ENCODE measurements at places on chromosomes 16 and 17.

DNA sequence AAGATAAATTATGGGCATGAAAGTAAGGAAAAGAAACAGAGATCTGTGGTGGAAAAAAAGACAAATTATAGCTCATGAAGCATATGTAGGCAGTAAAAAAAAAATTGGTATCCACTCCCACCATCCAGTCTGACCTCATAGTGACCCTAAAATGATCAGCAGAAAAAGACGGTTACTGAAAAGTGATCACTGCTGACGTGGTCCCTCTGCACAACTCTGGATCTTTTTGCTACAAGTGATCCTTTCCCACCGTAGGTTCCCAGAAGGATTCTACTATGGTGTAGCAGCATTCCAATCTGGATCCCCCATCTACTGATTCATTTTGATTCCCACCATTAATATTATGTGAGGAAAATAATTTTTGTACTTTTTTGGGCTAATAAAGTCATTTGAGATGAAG is 10.9 kb upstream of the CHST6 start:
- no peak for DNase-seq

- no peak for DNase-seq
Observed at GRCh38 chr17:21460358-21460757, 84.2 kb downstream of the KCNJ12 start.

DNA sequence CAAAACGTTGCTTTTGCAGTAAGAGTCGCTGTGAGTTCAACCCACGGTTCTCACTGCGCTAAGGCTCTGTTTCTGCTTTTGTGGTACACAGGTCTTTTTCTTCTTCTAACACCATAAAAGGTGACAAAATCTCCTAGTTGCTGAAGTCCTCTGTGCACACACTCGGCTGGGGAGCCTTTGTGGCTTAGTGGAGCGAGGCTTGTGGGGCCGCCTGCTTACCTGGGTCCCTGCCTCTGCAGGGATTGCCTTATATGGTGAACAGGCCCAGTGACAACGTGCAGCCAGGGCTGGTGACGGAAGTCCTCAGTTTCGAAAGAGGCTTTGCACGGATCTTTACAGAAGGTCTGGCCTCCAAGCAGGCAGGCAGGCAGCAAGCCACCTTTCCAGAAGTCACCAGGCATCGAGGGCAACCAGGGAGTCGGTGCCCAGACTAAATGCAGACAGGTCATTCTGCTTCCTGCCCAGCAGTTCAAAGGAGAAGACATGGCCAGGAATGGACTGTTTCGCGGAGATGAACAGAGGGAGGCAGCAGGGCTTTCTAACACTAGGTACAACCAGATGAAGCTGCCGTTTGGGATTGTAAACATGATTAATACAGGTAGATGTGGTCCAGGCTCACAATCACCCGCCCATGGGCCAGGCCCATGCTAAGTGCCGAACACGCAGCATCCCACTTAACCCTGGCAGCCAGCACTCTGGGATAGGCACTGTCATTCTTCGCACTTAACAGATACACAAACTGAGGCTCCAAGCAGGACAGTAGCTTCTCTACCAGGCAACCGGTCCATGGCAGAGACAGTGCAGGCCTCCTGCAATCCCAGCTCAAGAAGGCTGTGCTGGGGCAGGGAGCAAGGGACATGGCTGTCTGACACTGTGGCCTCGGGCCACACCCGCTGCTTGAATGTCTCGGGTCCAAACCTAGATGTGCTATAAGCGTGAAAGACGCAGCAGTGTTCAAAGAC is 10.7 kb upstream of the MEAK7 start:
- peak; percentile 66 for DNase-seq

- no peak for DNase-seq
Observed at GRCh38 chr16:49365711-49366509, 7.7 kb upstream of the C16orf78 start.

GRCh38 chr17:7850701-7851437 is 4.0 kb upstream of the TMEM88 start:
- DNase-seq = no peak

DNA sequence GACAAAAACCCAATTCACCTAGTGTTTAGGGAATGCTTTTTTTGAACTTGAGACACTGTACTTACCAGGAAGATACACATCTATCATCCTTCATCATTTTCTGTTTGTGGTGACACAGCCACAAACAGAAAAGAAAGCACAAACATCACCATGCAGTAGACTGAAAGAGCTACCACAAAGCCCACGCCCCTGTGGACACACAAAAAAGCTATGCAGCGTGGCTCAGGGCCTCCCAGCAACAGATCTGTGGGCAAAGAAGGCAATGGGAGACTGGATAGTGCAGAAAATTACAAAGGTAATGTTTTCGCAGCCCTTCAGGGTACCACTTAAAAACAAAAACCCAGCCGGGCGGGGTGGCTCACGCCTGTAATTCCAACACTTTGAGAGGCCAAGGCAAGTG is 9.6 kb downstream of the COTL1 start:
- no peak for DNase-seq

- DNase-seq = no peak
Observed at GRCh38 chr17:50926523-50926922, 60.4 kb upstream of the TOB1 start.

DNA sequence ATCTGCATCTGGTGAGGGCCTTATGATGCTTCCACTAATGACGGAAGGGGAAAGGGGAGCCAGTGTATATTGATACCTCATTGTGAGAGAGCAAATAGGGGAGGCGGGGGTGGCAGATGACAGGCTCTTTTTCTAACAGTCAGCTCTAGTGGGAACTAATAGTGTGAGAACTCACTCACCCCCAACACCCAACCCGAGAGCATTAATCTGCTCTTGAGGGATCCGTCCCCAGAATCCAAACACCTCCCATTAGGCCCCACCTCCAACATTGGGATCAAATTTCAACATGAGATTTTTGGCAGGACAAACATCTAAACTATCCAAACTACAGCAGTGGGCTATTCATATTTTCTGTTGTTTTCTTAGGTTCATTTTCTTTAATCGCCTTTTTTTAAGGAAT is 54.4 kb downstream of the BPTF start:
- DNase-seq = no peak

GRCh38 chr17:75535119-75535537 is 9.6 kb downstream of the LLGL2 start:
- peak; percentile 38 for DNase-seq

- no peak for DNase-seq
Observed at GRCh38 chr16:84270071-84270470, 24.6 kb upstream of the WFDC1 start.

DNA sequence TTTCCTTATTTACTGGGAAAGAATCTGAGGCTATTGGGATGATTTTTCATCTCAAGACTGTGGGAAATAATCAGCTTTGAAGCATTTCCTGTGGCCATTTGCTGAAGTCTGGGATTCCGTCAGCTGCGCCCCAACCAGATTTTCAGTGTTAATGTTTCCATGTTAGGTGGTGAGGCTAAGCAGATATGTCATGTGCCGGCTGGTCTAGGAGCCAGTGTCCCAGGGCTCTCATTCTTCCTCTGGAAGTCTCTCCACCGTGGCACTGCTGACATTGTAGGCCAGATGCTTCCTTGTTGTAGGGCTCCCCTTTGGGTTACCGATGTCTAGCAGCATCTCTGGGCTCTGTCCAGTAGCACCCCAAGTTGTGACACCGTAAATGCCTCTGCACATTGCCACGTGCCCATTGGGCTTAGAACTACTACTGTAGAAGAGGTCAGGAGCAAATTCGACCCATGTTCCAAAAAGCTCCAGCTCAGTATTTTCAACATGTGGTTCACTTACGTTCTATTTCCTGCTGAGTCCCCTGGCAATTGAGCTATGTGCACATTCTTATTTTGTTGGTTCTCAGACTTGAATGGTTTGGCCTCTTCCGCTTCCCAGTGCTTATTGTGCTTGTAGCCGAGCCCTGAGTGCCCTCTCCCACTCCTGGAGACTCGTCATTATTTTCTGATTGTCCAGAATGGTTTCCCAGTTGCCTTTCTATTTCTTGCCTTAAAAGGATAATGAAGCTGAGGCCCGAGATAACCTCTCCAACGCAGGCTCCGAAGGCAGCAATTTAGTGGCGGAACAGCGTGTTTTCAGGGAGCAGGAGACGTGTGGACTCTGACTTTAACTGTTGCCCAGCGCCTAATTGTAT is 82.2 kb downstream of the SPECC1 start:
- DNase-seq = no peak

GRCh38 chr17:40778461-40778860 is 3.9 kb downstream of the KRT27 start:
- DNase-seq = no peak

- DNase-seq = no peak
Observed at GRCh38 chr16:57297856-57298255, 13.4 kb upstream of the PLLP start.

- DNase-seq = no peak
Observed at GRCh38 chr17:5598457-5598856, 14.1 kb upstream of the NLRP1 start.

GRCh38 chr16:30151091-30151490 is 28.1 kb upstream of the MAPK3 start:
- DNase-seq = no peak

DNA sequence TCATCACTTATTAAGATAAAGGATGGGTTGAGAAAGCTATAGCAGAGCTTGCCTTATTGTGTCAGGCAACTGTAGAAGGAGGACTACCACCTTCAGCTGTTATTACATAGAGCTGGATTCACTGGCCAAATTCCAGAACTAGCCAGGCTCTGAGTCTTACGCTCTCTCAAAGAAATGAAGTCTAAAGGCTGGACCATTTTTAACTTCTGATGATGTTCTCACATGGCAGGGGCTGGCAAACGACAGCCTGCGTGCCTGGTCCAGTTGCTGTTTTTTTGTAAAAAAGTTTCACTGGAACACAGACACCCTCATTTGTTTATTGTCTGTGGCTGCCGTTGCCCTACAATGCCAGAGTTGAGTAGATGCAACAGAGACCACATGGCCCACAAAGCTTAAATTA is 21.2 kb downstream of the TRAF4 start:
- DNase-seq = no peak

DNA sequence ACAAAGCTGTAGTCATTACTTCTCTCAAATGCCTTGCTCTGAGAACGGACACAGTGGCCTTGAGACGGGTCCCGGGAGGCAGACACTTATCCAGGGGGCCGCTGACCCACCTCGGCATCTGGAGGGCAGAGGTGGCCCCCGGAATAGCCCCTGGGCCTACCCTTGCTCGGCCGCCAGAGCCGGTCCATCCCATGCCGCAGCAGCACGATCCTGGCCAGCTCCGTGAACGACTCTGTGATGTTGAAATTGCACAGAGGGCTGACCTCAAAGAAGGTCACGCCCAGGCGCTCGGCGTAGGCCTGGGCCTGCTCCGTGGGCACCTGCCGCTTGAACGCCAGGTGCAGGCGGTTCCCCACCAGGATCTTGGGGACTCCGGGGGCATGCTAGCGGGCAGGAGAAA is 10.1 kb upstream of the WDR45B start:
- DNase-seq = no peak

DNA sequence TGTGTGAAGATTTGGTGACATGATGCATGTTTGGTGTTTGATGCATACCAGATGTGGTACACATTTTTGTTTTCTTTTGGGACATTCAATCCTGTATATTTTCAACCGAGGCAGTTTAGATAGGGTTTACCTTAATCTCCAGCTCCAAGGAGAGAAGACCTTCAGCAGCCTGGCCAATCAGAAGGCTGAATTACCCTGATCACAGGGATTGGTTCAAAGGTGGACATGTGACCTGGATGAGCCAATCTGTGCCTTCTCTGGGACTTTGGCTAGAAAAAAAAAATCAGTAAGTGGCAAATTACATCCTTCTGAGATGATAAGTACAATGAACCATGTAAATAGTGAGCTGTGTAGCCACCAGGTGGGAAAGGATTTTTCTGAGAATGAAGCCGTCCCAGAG is 205.1 kb downstream of the SHISA9 start:
- DNase-seq = no peak

DNA sequence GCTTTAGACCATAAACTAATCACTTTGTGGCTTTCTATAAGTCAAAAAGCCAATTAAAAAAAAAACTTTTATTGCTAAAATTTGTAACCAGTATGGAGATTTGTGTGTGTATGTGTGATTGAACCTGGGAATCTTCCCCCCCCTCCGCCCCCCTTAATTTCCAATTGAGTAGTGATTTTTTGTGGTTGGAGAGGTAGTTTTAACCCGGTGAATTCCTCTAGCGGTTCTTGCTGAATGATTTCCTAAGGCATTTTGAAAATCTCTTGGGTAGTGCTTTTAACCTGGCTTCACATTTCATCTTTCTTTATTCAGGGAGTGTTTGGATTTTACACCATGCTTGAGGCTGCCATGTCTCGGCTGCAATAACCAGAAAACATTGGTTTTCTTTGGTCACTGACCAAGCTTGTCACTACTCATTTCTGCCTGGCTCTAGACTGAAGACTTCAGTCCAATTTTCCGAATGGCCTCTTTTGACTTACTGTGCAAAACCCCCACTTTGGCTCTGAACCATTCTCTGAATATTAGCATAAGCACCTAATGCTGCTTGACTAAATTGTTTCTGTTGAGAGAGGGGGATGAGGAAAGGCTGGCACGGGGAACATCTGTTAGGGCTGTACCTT is 35.6 kb downstream of the PRKCA start:
- DNase-seq = no peak

- peak; percentile 38 for DNase-seq
Observed at GRCh38 chr16:8675183-8676159, 1.1 kb downstream of the ABAT start.

- no peak for DNase-seq
Observed at GRCh38 chr16:85254051-85254450, 141.8 kb upstream of the CIBAR2 start.

DNA sequence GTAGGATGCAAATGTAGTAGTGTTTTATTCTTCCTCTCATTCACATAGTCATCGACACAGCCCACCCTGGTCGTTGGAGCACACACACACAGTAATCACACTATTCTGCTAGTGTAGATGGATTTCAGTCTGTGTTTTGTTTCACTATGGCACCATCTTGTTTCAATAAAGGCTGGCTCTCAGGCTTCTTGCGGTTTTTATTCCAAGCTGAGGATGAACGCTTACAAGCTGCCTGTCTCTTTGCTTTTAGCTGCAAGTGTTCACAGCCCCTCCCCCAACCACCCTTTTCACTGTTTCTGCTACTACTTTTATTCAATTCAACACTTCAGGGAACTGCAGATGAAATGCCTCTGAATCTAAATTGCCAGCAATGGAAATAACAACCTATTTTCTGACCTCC is 140.9 kb upstream of the PMFBP1 start:
- DNase-seq = no peak

- no peak for DNase-seq
Observed at GRCh38 chr16:35741546-35741945, 2282.1 kb downstream of the TP53TG3F start.

DNA sequence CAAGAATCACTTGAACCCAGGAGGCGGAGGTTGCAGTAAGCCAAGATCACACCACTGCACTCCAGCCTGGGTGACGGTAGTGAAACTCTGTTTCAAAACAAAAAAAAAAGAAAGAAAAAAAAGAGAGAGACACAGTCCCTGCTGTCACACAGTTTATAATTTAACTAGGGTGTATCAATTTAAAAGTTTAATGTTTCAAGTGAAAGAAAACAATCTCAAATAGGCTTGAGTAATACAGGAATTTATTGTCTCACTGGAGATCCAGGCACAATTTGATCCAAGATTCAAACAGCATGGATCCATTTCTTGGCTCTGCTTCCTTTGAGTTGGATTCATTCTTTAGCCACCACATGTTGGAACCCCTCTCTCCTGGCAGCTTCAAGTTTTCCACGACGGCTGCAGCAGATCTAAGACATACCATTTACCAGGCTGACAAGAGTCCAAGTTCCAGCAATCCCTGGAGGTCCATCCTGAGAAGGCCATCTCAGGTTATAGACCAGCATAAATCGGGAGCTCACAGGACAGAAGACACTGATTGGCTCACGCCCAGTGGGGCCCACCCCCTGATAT is 97.5 kb downstream of the YPEL2 start:
- DNase-seq = no peak

GRCh38 chr17:9696279-9697044 is 51.1 kb downstream of the USP43 start:
- no peak for DNase-seq

Data from activated CD8-positive, alpha-beta memory T cell treated with anti-CD3 and anti-CD28 coated beads for 4 hours (primary cell).